Fibroblast of villous mesenchyme (primary cell): ENCODE measurements at places on chromosomes 7 and 10. TPM values are rescaled to one million over a fixed set of nuclear protein-coding genes. Genes with fewer than 3 reads are reported as not detected.

HMX3 gene
- total RNA-seq: not detected in 2 replicates

AOAH gene
- not detected in 2 replicates for total RNA-seq

CLRN3 gene
- total RNA-seq: not detected in 2 replicates

SDK1 gene
- 0.43 and 0.64 TPM in 2 replicates for total RNA-seq

STEAP1B gene
- 7.4 and 11.7 TPM in 2 replicates for total RNA-seq

ADCY1 gene
- under 0.01 and 0.32 TPM in 2 replicates for total RNA-seq

DNA sequence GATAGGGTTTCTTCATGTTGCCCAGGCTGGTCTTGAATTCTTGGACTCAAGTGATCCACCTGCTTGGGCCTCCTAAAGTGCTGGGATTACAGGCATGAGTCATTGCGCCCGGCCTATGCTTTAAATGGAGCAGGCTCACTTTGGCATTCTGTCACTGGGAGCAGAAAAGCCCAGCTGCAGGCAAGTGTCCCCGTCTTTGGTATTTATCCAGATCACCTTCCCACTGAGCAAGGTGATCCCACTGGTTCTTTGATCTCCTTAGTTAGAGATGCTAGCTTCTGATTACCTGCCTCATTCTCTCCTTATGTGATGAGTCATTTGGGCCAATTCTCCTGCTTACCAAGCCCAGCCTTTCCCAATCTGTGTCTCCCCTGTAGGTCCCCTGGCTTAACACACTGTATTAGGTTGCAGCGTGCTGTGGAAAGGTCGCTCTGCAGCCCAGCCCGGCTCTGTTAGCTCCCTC lies 39.3 kb downstream of the SPDYE5 start:
- DNase-seq: no peak

- DNase-seq: no peak
These were observed 3.1 kb upstream of the INPP5A start for GRCh38 chr10:132534391-132535064.

- DNase-seq: no peak
These were observed 160.7 kb downstream of the PTPN20 start for GRCh38 chr10:47071891-47072290.

- no peak for DNase-seq
These were observed 3.1 kb downstream of the SLK start for GRCh38 chr10:103969857-103970627.

GRCh38 chr10:112554263-112554662 lies 107.2 kb downstream of the VTI1A start:
- no peak for DNase-seq

- DNase-seq: peak; percentile 80
These were observed 10.3 kb downstream of the ITPRIP start for GRCh38 chr10:104327745-104328645.

GRCh38 chr7:151198945-151199848 lies 11.1 kb downstream of the H2BK1 start:
- DNase-seq: no peak

- peak; percentile 68 for DNase-seq
These were observed 1.3 kb downstream of the LSM8 start for GRCh38 chr7:118185163-118185860.

DNA sequence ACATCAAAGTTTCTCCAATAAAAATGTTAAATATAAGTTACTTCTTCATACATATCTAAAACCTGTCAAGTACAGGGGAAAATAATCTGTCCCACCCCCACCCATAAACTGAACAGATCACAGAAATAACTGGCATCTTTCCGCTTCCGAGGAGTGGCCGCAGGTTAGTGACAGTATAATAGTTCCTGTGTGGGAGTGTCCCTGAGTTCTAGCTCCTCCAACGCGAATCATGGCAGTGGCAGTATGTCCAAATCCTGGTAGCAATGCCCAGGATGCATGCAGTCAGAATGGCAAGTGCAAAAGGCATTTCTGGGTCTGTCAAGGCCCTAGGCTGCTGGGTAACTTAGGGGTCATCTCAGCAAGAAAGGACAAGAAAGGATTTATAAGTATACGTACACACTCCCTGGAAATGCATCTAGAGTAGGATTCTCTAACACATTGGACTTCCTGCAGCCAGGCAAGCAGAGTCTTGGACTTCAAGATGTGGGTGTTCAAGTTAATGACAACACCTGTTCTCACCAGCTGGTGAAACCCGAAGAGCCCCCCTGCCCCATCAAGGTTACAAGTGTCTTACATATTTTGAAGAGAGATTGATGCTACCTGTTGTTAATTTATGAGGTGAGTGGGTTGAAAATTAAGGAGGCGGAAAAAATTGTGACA lies 94.4 kb upstream of the COL1A2 start:
- no peak for DNase-seq

GRCh38 chr7:155543011-155543876 lies 3.1 kb downstream of the CNPY1 start:
- no peak for DNase-seq

GRCh38 chr7:6256677-6257535 lies 15.5 kb downstream of the CYTH3 start:
- DNase-seq: peak; percentile 74

DNA sequence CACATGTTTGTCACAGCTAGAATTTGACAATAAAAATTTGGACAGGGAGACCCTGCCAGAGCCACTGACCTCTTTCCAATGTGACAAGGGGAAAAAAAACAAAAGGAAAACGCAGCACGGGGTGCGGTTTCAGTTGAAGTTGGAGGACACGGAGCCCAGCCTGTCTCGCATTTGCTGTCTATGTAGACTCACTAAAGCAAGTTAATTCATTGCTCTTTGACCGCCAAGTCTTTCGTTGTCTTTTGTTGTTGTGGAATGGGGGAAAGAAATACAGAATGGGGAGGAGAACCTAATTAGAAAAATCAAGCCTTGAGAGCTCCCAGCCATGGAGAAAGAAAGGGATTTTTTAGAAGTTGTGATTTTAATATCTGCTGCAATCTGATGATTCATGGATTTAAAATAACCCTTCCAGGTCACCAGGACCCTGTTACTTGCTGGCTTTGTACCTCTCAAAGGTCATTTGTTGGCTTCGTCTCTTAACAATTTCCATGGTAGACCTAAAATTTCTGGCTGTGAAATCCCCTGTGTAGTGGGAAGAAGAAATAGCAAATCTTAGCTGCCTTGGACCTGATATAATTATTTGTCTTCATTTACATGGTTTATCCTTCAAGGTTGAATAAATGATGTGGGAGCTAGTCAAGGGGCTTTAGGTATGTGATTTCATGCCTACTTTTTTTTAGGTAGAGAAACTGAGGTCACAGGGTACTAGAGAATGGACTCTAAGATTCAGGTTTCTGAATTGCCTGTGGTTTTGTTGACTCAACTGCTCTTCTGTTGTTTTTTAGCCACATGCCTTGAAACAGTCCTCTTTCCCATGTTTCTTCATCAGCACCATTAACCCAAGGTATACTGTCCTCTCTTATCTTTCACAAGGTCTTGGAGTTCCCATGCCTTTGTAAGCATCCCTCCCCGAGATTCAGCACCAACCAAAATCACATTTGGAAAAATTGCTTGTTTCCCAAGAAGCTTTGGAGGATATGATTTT lies 78.7 kb downstream of the TCF7L2 start:
- no peak for DNase-seq

DNA sequence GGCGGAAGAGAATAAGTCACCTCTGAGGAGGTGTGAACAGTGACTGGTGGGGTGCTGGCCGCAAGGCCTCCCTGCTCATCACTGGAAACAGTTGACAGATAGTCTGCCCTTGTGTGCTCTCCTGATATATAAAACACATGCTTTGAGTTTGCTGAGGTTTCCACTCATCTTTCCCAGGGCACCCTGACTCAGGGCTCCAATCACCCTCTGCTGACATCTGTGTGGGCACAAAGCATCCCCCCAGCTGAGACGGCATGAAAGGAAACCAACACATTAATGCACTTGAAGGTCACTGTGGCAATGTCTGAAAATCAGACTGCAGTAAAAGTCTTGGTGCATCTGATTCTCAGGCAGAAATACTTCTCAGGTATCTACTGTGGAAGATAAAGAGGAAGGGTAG lies 49.8 kb downstream of the EPDR1 start:
- DNase-seq: no peak

GRCh38 chr10:66307826-66308225 lies 618.0 kb upstream of the LRRTM3 start:
- no peak for DNase-seq

DNA sequence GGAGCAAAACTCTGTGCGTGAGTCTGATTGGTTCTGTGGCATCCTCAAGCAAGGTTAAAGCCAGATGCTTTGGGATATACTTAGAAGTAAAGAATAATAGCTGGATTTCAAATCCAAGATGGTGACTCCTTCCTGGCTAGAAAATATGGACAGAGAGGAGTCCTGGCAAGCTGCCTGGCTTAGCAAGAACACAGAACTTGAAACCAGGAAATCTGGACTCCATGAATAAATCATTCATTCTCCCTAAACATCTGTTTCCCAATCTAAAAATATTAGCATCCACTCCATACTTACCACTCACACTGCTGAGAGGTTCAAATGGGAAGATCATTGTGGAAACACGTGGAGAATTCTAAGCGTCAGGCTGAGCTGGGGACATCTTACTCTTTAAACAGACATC lies 1074.1 kb upstream of the AUTS2 start:
- DNase-seq: no peak
